ENCODE measurements at places on chromosomes 4 and X. TPM values are rescaled to one million over a fixed set of nuclear protein-coding genes. Genes with fewer than 3 reads are reported as not detected.
A peak's percentile ranks its signal among the peaks of the same experiment; 100 is the strongest.

GRCh38 chrX:21529771-21530170 is 128.4 kb downstream of the KLHL34 start:
- DNase-seq = no peak

DNA sequence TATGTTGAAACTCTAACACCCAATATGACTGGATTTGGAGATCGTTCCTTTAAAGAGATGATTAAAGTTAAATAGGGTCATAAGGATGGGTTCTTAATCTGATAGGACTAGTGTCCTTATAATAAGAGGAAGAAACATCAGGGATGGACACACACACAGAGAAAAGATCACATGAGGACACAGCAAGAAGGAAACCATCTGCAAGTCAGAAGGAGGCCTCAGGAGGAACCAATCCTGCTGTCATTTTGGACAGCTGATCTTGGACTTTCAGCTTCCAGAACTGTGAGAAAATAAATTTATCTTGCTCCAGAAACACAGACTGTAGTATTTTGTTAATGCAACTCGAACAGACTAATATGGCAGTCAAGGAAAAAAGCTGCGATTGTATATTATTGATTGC is 631.5 kb downstream of the PCDH7 start:
- no peak for DNase-seq

The DMP1 gene
- total RNA-seq = not detected

GRCh38 chrX:39397561-39398199 is 596.4 kb downstream of the MID1IP1 start:
- no peak for DNase-seq

DNA sequence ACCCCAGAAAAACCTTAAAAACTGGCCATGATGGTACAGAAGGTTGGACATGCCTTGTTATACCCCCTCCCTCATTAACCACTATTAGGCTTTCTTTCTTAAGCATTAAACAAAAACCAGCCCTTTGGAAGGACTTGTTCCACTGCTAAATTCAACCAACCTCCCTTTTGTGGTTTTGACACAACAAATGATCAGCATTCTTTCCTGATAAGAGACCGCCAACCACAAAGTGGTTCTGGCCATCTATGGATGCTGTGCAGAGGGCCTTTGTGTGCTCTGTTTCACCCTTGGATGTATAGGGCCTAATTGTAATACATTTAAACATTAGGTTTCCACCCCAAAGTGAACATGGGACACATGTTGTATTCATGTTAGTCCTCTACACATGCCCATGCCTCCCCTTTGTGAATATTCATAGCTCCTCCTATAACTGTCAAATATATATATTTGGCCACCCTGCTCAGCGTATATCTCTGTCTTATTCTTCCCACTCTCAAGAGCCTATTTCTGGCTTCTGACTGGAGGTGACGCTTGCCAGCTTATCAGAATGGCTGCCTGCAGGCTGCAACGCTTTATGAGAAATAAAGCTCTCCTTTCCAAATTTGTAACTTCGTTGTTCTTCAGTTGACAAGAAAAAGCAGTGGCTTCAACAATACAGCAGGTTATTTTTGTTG is 126.6 kb downstream of the NPNT start:
- DNase-seq = no peak

DNA sequence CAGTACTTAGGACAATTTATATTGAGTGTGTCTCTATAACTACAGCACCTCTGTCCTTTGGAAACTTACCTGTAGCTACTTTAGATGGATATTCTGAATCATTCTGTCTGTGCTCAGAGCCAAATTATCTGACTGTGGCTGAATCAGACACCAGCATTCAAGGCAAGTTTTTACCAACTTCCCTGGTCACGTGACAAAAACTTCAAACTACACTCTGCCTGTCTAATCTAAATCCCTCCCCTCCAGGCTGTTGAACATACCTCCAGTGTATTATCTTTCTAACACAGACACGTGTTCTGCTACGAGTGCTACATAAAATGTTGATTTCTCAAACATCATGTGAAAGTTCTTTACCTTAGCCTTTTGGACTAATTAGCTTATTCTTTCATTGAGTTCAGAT is 641.2 kb upstream of the CPEB2 start:
- no peak for DNase-seq

The LNX1 gene
- not detected for total RNA-seq

The ADAMTS3 gene
- not detected for total RNA-seq

DNA sequence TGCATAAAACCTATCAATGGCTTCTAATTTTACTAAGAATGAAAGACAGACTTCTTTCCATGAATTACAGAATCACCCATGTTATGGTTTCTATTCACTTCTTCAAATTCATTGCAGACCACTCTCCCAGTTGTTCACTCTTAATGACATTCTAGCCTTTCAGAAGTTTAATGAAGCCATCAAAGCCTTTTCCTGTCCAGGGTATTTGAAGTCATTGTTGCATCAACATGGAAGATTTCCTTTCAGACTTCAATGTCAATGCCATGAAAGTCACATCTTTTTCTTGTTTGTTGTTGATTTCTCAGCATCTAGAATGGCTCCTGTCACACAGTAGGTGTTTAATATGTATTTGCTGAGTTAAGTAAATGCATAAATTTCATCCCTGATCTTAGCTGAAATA is 48.1 kb upstream of the ARSJ start:
- DNase-seq = no peak

DNA sequence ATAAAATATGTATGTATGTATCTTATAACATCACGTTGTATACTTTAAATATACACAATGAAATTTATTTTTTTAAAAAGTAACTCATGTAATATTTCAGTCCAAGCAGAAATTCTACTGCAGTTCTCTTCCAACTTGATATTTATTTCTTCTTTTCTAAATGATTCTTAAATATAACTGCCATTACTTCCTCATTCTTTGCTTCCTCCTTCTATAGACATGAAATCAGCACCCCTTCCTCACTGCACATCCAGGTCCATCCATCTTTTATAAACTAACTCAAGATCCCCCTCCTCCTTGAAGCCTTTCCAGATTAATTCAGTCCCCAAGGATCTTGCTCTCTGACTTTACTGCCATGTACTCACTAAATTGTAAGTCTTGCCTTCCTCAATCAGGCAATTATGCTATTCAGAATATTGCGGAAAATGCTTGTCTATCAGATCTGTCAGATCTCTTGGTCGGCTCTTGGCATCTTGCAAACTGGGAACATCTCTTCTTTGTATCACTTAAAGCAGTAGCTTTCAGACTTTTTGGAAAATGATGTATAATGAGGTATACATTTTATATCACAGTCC is 3.7 kb downstream of the GPRIN3 start:
- no peak for DNase-seq

DNA sequence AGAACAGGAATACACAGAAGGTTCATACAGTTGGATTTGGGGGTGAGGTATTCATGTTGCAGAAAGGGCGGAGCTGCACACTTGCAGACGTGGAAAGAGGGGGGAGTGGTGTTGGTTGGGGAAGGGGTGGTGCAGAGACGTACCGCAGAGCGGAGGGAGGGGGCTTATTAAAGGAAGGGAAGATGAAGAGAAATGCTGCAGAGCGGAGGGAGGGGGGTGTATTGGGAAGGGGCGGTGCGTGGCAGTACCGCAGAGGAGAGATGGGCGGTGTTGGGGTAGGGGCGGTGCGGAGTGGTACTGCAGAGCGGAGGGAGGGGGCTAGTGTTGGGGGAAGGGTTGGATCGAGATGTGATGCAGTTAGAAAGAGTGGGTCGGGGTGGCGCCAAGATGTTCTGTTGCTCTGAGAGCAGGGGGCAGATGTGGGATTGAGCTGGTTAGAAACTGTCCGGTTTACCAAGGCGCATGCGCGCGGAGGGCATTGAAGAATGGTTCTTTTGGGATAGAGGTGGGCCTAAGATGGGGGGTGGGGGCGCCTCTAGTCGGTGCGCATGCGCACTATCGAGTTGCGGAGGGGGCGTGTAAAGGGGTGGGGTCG is 900 bp downstream of the TRO start:
- peak; percentile 67 for DNase-seq

The PPP1R3F gene
- total RNA-seq = 7.0 TPM

DNA sequence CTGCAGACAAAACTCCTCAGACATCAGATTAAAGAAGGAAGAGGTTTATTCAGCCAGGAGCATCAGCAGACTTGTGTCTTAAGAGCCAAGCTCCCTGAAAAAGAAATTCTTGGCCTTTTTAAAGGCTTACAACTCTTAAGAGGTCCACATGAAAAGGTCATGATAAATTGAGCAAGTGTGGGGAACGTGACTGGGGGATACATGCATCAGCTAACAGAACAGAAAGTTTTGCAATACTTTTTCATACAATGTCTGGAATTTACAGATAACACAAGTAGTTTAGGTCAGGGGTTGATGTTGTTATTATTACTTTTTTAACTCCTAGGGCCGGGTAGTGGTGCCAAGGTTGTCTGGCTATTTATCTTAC is 55.6 kb upstream of the RBMX start:
- no peak for DNase-seq

Measured in activated CD4-positive, alpha-beta memory T cell treated with anti-CD3 and anti-CD28 coated beads for 36 hours (primary cell).